AG09319 (cell line): ENCODE measurements at places on chromosomes 12 and 14.

- DNase-seq = no peak
Measured at GRCh38 chr12:77133566-77133965, 68.2 kb upstream of the E2F7 start.

- no peak for DNase-seq
Measured at GRCh38 chr12:93813186-93813585, 136.0 kb downstream of the CRADD start.

- no peak for DNase-seq
Measured at GRCh38 chr12:31029468-31029867, 44.2 kb upstream of the DDX11 start.

GRCh38 chr14:95524706-95525512, 8.5 kb upstream of the SYNE3 start:
- DNase-seq = no peak

DNA sequence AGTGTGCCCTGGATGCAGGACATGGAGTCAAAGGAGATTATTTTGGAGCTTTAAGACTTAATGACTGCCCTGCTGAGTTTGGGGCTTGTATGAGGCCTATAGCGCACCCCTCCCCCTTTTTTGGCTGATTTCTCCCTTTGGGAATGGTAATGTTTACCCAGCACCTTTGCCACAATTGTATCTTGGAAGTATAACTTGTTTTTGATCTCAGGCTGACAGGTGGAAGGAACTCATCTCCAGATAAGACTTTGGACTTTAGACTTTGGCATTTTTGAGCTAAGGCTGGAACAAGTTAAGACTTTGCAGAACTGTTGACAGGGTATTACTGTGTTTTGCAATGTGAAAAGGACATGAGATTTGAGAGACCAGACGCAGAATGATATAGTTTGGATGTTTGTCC, 110.5 kb downstream of the DERA start:
- no peak for DNase-seq

DNA sequence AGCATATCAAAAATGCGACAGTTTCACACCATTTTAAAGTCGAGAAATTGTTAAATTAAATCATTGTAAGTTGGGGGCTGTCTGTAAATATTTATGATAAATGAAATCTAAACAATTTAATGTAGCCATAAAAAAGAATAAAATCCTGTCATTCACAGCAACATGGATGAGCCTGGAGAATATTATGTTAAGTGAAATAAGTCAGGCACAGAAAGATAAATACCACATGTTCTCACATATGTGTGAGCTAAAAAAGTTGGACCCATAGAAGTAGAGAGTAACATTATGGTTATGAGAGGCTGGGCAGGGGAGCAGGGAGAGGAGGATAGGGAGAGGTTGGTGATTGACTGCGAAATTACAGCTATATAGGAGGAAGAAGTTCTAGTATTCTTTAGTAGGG, 135.9 kb downstream of the GARIN6 start:
- no peak for DNase-seq

DNA sequence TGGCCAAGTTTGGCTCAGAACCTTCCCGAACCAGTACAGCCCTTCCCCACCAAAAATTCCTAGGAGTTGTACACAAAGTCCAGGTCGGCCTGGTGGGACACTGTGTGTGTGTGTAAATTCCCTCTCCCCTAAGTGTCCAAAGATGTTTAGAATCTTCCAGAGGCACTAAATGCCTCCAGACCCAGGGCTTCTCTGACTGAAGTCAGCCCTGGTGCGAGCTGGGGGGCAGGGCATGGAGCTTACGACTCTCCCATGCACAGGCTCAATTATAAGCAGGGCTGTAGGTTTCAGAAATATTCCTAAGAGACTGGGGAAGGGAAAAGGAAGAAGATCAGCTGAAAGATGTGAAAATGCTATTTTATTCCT, 106.9 kb upstream of the ATF7IP start:
- no peak for DNase-seq

DNA sequence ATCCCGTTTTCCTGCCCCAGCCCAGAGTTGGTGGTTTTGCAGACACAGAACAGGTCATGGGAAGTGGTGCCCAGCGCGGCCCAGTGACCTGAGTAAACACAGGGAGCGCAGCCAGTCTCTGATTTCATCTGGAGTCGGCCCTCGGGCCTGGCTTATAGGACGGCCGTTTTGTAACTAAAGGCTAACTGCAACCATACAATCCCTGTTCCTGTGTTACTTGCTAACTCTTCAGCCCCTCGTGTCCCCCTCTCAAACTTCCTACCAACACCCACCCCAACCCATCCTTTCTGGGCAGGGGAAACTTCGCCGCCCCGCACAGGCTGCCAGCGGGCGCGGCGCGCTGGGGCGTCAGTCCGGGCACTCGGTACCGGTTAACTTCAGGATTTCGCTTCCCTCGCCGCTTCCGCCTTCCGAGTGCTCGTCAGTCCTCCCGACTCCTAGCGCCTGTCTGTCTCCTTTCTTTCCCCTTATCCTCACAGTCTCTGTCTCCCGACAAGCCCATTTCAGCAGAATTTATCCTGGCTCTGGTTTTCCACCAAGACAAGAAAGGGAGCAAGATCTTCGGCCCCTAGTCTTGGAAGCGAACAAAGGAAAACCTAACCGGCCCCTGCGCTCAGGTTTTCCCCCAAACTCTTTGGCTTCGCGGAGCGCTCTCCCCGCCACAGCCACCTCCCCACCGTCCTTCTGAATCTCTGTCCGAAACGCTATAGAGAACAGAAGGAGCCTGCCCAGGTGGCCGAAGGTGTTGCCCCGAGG, 2.0 kb downstream of the SIX1 start:
- peak; percentile 45 for DNase-seq

- DNase-seq = no peak
Measured at GRCh38 chr12:25186038-25186787, 8.7 kb downstream of the DNAI7 start.

- peak; percentile 85 for DNase-seq
Measured at GRCh38 chr12:64404470-64405256, 471 bp downstream of the XPOT start.

- no peak for DNase-seq
Measured at GRCh38 chr12:19648591-19648990, 209.3 kb downstream of the AEBP2 start.

GRCh38 chr14:94291906-94292525, 1.1 kb downstream of the SERPINA10 start:
- no peak for DNase-seq

DNA sequence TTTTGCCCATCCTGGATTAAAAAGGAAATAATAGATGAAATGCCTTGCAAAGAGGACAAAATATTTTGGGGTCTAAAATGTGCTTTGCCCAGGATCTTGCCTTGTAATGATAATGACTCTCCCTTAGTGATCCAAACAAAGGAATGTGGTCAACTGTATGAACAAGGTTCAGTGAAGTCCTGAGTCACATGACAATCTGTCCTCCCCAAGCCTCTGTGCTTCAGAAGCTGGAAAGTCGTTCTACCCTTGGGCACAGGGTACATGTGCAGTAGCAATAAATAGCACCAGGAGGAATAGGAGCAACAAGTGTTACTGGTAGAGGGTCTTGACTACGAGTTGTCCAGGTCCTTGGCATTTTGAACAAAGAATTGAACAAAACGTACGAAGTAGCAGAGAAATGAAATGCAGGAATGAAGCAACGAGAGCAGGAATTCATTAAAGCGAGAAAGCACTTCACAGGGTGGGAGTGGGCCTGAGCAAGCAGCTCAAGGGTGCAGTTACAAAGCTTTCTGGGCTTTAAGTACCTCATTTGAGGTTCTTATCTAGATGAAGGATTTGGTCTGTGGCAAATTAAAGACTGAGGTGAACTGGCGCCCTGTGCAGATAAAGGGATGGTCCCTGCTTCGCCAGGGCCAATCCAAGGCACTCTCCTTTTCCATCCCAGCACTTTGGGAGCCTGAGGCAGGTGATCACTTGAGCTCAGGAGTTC, 65.8 kb downstream of the RESF1 start:
- no peak for DNase-seq
